ENCODE measurements at places on chromosomes 1 and 21.

GRCh38 chr1:75668813-75669212, 55.7 kb upstream of the ACADM start:
- DNase-seq: no peak

DNA sequence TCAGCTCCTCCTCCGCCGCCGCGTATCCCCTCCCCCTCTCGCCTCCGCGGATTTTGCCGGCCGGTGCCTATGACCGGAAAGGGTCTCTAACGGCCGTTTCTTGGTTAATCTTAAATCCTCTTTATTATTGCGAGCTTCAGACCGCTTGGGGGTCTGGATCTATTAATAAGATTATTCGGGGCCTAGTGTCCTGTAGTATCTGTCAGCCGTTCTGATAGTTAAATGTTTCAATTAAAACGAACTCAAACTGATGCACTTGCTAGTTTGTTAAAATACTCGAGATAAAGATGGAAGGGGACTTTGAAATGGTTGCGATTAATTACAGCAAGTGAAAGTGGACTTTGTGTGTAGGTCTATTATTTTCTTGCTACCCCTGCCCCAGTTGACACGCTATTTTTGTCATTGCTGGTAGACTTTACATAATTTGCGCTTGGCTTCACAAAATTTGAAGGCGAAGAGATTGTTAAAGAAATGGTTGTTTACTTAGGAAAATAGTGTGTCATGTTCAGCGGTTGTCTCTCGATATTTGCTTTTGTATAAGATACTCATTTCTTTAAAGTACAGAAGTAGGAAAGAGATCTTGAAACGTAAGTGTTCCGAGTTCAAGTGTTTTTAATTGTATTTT, 779 bp downstream of the SON start:
- no peak for DNase-seq

- no peak for DNase-seq
Measured at GRCh38 chr1:73511038-73511437, 686.9 kb downstream of the LRRIQ3 start.

GRCh38 chr1:114490274-114490693, 20.7 kb downstream of the TRIM33 start:
- DNase-seq: no peak

DNA sequence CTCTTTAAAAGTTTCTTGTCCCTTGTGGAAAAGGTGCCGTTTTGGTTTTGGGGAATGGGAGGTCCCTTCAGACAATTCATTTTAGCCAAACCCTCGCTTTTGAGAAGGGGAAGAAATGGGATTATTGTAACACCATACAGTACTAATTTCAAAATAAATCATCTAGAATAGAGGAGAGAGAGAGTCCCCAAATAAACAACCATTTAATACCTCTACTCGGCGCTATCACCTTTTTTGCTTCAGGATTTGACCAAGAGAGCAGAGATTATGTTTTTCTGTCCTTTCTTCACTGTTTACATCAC, 770 bp upstream of the RC3H1 start:
- DNase-seq: no peak

All from activated CD8-positive, alpha-beta memory T cell treated with anti-CD3 and anti-CD28 coated beads for 24 hours (primary cell).